Spinal cord (tissue), 10 donors: ENCODE measurements at places on chromosomes 7 and 10. TPM values are rescaled to one million over a fixed set of nuclear protein-coding genes. Genes with fewer than 3 reads are reported as not detected.

DNA sequence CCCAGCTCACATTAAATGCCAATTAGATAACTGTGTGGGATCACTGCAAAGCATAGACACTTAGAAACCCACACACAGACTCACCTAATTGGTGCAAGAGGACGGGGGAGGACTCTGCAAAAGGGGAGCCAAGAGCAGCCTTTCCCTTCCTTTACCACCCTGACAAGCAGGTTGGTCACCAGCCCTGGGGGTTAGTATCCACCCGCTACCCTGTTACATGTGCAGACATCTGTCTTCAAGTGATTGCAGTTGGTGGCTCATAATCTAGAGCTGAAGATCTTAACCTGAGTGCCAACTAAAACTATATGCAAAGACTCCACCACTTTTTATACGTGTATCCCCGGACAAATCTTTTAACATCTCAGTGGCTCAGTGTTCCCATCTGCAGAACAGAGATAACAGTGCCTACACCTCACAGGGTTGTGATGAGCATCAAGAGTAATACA, 56.9 kb downstream of the SORBS1 start:
- DNase-seq, result no peak

GRCh38 chr10:104252368-104252767, 2.3 kb upstream of the GSTO1 start:
- no peak for DNase-seq

DNA sequence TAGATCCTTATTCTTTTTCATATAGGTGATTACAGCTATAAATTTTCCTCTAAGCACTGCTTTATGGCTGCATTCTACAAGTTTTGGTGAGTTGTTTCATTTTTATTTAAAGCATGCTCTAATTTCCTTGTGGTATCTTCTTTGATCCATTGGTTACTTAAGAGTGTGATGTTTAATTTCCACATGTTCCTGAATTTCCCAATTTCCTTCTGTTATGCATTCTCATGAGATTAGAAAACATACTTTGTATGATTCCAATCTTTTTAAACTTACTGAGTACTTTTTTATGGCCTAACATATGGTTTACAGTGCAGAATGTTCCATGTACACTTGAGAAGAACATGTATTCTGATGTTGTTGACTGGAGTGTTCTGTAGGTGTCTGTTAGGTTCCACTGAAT, 53.4 kb downstream of the MYL10 start:
- DNase-seq, result no peak

DNA sequence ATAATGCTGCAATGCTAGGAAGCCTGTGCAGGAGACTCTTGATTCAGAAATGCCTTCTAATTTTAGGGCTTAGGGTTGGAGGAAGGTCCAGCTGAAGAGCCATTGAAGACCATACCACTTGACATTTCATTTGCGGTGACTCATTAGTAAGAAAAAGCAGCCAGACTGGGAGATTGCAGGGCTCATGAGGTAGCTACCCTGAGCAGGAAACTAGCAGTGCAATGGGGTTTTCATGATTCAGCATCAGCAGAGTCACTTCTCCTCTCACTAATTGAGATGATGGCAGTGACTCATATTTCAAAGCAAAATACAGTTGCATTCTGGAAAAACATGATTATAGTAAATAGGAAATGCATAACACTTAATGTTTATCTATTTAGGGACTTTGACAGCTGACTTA, 434.1 kb downstream of the DNAJB9 start:
- no peak for DNase-seq

- no peak for DNase-seq
These were observed 68.2 kb upstream of the C10orf120 start for GRCh38 chr10:122767621-122768388.

The SDHAF3 gene
- total RNA-seq, result 23.1 TPM

DNA sequence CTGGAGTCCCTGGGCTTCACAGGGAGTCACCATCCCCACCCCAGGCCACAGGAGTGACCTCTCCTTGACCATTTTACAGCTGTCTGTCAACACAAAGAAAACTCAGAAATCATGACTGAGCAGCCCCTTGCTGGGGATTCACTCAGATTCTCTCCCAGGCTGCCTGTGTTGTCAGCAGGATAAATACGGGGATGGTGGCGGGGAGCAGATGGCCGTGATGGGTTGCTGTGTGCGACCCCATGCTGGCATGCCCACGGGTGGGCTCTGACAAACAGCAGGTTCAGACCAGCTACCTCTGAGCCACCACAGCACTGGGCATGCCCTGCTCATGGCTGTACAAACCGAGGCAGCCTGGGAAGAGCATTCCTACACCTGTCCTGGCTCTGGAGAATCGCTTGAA, 136.1 kb downstream of the SLIT1 start:
- DNase-seq, result no peak

DNA sequence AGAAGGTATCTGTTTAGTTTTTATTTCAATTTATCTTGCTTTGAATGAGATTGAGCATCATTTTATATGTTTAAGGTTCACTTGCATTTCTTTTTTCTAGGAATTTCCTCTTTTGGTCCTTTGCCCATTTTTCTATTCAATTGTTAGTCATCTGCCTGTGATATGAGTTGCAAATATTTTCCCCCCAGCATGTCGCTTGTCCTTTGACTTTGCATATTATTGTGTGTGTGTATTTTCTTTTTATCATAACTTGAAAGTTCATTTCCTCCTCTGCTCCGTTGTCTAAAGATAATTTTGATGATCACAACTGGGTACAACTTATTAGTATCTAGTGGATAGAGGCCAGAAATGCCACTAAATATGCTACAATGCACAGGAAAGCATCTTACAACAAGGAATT, 132.7 kb upstream of the MDFIC start:
- no peak for DNase-seq

DNA sequence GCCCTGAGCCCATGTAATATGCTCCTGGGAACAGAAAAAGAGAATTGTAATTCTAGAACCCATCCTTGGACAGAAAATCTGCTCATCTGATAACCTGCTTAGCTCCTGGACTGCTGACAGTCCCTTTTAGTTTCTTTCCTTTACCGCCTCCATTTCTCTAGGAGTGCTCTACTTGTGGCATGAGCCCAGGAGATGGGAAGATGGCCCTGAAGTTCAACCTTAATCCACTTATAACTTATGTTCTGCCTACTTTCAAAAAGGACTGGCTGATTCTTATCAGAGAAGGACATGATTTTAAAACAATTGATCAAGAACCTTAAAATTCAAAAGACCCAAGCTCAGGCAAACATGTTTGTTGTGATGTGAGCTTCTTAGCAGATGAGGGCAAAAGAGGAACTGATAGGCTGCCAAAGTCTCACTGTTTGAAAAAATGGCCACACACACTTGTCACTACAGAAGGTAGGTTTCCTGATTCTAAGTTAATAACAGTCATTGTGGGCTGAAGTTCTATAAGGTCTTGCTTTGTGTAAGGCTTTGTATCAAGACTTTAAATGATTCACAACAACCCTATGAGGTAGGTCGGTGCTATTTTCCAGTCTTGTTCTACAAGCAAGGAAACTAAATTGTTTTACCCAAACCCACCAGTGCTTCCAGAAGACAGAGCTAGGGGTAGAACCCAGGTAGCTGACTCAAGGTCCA, 94.3 kb upstream of the AFAP1L2 start:
- DNase-seq, result no peak

DNA sequence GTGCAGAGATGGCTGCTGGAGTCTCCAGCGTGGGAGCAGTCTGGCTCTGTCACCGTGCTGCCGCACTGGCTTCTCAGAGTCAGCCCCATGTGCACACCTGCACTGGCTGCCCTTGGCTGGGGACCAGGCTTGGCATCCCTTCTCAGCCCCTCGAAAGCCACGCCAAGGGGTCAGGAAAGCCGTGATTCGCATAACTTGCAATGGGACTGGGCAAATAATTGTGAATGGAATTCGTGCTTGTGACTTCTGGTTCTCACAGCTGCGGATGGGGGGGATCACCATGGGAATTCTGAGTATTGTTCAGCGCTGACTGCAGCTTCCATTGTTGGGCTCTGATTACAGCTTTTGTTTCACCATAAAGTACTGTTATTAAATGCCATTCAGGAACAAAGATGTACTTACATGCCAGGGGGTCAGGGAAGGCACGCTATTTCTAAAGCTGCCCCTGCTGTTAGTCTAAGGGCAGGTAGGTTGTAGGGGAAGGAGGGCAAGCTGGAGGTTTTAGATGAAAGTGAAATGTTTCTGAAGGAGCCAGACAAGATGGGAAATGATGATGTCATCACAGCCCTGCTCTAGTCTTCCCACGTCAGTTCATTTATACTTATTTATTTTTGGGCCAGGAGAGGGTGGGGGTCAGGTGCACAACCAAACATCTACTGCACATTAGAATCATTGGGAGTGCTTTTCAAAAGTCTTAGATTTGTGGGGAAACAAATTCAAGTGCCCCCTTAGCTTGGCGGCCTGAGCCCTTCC, 5.8 kb upstream of the PLEKHA1 start:
- DNase-seq, result peak; percentile 63

The HABP2 gene
- 0.50 TPM for total RNA-seq

- DNase-seq, result no peak
These were observed 35.6 kb downstream of the VPS41 start for GRCh38 chr7:38873433-38873832.

The AKR1D1 gene
- total RNA-seq, result not detected

DNA sequence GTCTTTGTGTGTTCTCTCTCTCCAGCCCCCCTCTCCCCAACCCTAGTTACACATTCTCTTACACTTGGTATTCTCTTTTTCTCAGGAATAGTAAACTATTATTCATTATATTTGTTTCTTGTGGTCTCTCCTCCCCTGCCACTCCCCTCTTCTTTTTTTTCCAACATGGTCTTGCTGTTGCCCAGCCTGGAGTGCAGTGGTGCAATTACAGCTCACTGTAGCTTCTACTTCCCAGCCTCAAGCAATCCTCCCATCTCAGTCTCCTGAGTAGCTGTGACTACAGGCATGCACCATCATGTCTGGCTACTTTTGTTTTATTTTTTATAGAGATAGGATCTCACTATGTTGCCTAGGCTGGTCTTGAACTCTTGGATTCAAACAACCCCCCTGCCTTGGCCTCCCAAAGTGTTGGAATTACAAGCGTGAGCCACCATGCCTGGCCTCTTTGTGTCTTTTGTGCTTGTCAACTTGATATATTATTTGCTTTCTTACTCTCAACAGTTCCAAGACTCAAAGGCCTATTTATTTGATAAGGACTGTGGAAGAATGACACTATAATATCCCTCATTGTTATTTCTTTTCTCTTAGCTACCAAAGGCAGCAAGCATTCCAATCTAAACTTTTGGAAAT, 66.9 kb downstream of the MLLT10 start:
- no peak for DNase-seq

- DNase-seq, result no peak
These were observed 152.4 kb downstream of the NSUN6 start for GRCh38 chr10:18498998-18499397.

GRCh38 chr7:25857376-25858067, 294.5 kb upstream of the NFE2L3 start:
- DNase-seq, result no peak

The PRF1 gene
- 0.40 TPM for total RNA-seq

GRCh38 chr10:50419091-50419490, 167.8 kb upstream of the ASAH2 start:
- DNase-seq, result no peak

The KCND2 gene
- total RNA-seq, result 25.2 TPM

DNA sequence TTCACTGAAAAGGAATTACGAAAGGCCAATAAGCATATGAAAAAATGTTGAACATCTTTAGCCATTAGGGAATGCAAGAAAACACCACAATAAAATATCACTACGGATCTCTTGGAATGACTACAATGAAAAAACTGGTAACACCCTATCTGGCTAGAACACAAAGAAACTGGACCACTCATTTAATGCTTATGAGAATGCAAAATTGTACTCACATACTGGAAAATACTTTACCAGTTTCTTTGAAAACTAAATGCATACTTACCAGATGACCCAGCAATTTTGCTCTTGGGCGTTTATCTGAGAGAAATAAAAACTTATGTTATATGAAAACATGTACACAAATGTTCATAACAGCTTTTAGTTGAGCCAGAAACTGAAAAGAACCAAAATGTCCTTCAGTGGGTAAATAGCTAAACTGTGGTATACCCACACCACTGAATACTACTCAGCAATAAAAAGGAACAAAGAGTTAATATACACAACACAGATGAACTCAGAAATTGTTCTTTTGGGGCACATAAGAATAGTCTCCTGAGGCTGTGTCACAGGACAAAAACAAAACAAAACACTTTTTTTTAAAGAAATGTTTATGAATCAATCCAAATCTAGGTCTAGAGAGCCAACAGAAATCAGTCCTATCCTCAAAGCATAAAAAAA, 23.5 kb downstream of the CNOT4 start:
- DNase-seq, result no peak

The NACAD gene
- total RNA-seq, result 11.8 TPM

DNA sequence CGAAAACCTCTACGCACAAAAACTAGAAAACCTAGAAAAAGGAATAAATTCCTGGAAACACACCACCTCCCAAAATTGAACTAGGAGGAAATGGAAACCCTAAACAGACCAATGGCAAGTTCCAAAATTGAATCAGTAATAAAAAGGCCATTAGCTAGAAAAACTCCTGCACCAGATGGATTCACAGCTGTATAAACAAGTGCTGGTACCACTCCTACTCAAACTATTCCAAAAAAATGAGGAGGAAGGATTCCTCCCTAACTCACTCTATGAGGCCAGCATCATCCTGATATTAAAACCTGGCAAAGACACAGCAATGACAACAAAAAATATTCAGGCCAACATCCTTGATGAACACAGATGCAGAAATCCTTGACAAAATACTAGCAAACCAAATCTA, 228.2 kb downstream of the CHRM2 start:
- no peak for DNase-seq

The CDNF gene
- 2.9 TPM for total RNA-seq

DNA sequence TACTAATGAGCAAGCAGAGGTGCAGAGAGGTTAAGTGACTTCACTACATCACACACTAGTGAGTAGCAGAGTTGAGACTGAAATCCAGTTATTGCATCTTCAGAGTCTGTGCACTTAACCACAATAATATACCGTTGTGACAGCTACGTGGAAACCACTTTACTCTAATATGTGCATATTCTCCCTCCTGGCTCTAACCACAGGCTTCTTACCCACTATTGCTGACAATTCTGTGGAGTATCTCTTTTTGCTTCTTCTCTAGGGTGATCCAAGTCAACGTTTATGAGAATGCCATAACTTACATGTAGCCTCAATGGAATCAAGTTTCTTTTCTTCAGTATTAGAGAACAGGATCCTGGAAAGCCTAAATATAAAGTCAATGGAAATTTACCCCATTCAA, 64.2 kb upstream of the MEOX2 start:
- DNase-seq, result no peak
